ENCODE measurements at places on chromosomes 2 and 18.

- no peak for DNase-seq
Observed at GRCh38 chr2:69773206-69773605, 31.3 kb downstream of the ANXA4 start.

DNA sequence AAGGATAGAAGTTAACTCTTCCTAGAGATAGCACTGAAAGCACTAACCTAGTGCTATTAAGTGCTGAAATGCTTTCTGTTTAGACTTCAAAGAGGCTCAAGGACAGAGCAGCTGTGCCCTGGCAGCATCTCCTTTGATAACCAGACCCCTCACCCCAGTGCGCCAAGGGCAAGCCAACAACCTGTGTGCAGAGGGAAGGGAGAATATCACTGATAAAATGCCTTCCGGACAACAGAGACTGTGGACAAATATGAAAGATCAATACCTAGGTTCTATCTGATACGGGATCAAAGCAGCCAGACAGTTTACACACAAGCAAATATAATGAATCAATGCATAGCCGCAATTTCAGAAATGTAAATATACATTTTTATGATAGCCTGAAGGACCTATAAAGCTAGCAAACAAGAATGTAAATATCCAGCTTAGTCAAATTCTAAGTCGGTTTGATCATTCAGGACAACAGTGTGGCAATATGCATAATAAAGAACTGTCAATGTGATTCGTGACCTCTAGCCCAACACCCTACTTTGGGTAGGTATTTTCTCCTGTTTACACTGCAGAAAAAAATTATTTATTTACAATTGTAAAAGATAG, 91.8 kb upstream of the RFX8 start:
- DNase-seq: no peak

GRCh38 chr18:74082742-74083556, 64.7 kb downstream of the FBXO15 start:
- DNase-seq: peak; percentile 21

DNA sequence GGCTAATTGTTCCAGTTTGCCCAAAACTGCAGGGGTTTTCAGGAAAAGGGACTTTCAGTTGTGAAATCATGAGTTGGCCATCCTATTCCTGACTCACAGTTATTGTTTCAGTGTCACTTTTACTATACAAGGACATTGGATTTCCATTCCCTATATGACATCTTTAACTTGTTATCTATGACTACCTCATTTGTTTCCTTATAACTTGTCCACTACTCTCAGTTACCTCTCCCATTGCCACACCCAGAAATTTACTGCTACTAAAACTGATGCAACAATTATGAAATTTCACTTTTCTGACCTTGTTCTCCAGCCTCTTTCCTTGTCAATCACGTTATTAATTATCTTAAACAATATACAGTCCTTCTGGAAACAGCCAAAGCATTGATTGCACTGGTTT, 116.5 kb upstream of the ZNF804A start:
- no peak for DNase-seq

GRCh38 chr2:144434425-144435222, 85.3 kb downstream of the ZEB2 start:
- no peak for DNase-seq

DNA sequence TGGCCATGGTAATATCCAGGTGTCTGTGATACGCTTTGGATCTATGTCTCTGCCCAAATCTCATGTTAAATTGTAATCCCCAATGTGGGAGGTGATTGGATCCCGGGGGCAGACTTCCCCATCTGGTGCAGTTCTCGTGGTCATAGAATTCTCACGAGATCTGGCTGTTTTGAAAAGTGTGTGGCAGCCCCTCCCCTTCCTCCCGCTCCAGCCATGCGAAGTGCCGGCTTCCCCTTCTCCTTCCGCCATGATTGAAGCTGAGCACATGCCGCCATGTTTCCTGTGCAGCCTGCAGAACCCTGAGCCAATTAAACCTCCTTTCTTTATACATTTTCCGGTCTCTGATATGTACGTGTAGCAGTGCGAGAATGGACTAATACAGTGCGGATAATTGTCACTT, 42.5 kb downstream of the GPC1 start:
- no peak for DNase-seq

- no peak for DNase-seq
Observed at GRCh38 chr2:12300019-12300602, 416.6 kb upstream of the TRIB2 start.
